Cardiac atrium fibroblast (primary cell): ENCODE measurements at places on chromosomes 5 and 9. TPM values are rescaled to one million over a fixed set of nuclear protein-coding genes. Genes with fewer than 3 reads are reported as not detected.

FYB1 gene
- total RNA-seq = not detected in 2 replicates

OR2V1 gene
- total RNA-seq = not detected in 2 replicates

DDX31 gene
- 7.6 and 13.3 TPM in 2 replicates for total RNA-seq

MTREX gene
- total RNA-seq = 30.5 and 60.3 TPM in 2 replicates

SYK gene
- total RNA-seq = 0.18 TPM in 1 of 2 replicates, not detected in the other

CAMK2A gene
- not detected in 2 replicates for total RNA-seq

STARD4 gene
- 12.5 and 24.1 TPM in 2 replicates for total RNA-seq

ZFP2 gene
- under 0.01 and 0.18 TPM in 2 replicates for total RNA-seq

EGFLAM gene
- 1.6 and 2.7 TPM in 2 replicates for total RNA-seq

IGFBPL1 gene
- not detected in 2 replicates for total RNA-seq

SPATA31C1 gene
- total RNA-seq = not detected in 2 replicates
